ENCODE measurements at places on chromosomes 5 and 9.
A peak's percentile ranks its signal among the peaks of the same experiment; 100 is the strongest.

DNA sequence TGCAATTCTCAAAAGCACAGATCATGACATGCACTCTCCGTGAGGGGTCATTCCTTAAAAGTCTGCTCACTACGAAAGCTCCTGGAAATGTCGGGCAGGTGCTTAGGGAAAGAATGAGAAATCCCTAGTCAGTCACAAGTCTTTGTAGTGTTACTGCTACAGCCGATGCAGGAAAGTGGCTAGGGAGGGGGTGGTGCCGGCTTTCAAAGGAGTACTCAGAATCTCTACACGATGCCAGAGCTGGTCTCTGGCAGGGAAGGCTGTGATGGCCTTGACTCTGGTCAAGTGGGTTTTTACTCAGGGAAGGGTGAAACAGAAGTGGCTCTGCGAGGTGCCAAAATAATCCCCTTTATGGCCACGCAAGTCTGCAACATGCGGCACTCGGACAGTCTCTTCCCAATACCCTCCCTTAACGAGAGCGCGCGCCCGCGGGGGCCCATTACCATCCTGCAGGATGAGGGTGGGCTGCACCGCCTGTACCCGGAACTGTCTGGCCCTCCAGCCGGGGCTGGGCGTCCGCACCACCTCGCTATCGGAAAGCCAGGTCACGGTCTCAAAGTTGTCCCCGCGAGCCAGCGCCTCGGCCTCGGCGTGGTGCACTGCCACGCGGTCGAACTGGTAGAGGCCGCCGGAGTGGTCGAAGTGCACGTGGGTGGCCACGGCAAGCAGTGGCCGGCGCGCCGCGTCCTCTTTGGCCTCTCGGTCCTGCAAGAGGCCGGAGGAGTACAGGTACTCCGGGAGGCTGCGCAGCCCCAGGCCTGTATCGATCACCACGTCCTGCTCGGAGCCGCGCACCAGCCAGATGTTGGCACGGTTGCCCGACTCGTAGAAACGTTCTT is 956 bp downstream of the MBLAC2 start:
- DNase-seq, result peak; percentile 25

- DNase-seq, result no peak
Observed at GRCh38 chr5:117812861-117813260, 1175.5 kb downstream of the DTWD2 start.

DNA sequence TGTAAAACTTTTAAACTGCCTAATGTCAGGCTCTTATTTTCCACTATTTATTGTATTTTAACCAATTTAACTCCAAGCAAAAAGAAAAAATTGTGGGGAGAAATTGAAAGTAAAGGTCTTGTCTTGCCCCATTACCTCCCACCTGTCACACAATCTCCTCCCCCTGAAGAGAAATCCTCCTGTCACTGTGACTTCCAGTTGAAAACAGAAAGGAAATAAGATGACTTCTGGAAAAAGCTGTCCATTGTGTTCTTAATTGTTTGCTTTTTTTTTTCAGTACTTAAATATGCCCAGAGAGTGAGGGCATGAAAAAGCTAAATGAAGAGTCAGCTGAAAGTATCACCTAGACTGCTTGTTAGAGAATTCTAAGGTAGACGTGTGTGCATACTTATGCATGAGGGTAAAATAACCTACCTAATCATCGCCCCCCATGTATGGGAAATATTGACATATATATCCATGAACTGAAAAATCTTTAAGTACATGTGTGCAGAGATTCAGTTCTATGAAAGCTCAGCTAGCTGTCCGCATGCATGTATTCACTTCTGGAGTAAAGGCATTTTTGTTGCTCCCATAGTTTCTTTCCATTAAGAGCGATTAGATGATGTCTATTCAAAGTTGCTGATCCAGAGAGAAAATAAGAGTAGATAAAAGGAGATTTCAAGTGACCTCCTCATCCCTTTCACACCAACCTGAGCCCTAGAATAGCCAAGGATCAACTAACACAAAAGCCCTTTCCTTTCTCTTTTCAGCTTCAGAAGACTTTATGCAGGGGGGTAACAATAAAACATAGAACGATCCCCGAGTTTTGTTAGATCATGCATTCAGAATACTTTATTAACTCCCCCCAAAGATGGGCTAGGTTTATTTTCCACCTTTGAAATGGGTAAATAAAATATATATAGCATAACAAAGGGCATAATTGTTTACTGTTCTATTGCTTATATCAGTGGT is 5.3 kb downstream of the NR2F1-AS1 start:
- DNase-seq, result no peak

- no peak for DNase-seq
Observed at GRCh38 chr5:1168796-1169195, 32.6 kb upstream of the SLC6A19 start.

- DNase-seq, result no peak
Observed at GRCh38 chr5:83374547-83374946, 97.0 kb upstream of the VCAN start.

- no peak for DNase-seq
Observed at GRCh38 chr9:13430368-13431221, 151.1 kb upstream of the MPDZ start.

- no peak for DNase-seq
Observed at GRCh38 chr5:56147106-56147505, 86.0 kb downstream of the ANKRD55 start.

GRCh38 chr9:36995927-36996705 is 38.0 kb downstream of the PAX5 start:
- DNase-seq, result peak; percentile 83

DNA sequence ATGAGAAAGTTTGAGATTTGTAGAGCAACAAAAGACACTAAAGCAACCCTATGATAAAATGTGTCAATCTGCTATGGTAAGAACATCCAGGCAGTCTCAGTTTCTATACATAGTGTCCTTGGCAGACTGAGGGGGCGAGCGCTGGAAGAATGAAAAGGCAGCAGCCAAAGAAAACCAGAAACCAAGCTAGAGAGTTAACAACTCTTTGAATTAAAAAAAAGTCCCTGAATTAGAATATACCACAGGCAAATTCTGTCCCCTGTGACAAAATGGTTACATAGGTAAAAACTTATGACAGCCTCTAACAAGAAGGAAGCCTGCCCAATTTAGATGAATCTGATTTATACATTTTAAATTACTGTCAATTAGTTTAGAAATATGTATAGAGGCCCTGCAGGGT is 106.7 kb downstream of the OXCT1 start:
- no peak for DNase-seq
